H1 (cell line): ENCODE measurements at places on chromosomes 12 and 14. TPM values are rescaled to one million over a fixed set of nuclear protein-coding genes. Genes with fewer than 3 reads are reported as not detected.

Gene TAS2R10
- total RNA-seq, result not detected in 2 replicates

Gene CCDC175
- 0.19 TPM in 1 of 2 replicates, not detected in the other for total RNA-seq

Gene KRT72
- not detected in 2 replicates for total RNA-seq

DNA sequence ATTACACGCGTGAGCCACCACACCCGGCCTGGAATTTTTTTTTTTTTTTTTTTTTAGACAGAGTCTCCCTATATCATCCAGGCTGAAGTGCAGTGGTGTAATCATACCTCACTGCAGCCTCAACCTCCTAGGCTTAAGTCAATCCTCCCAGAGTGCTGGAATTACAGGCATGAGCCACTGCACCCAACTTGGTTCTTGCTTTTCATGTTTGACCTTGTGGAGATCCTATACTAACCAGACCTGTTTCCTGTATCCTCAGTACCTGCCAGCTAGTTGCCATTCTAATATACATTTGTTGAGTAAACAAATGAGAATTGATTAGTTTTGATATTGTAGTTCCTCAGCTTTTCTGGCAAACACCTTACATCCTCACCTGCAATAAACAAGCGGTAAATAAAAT, 3.2 kb upstream of the VSIG10 start:
- no peak for DNase-seq
- H3K4me3 ChIP-seq, result no peak overlapping the region
- H3K4me1 ChIP-seq, result peaks cover 6% of the 10 kb centered on the region; the same call in 1 of the 2 replicates
- no peaks in the 10 kb centered on the region for H3K27me3 ChIP-seq
- no peaks in the 10 kb centered on the region for H3K36me3 ChIP-seq

Gene BCL2L2
- 13.3 and 13.8 TPM in 2 replicates for total RNA-seq

- no peak for DNase-seq
- no peaks in the 10 kb centered on the region for H3K27me3 ChIP-seq
- no peak overlapping the region for H3K4me3 ChIP-seq
- no peak overlapping the region for H3K27ac ChIP-seq
- H3K4me1 ChIP-seq, result no peaks in the 10 kb centered on the region
Measured at GRCh38 chr12:73892201-73892600, 645.4 kb upstream of the ATXN7L3B start.

GRCh38 chr12:34289431-34290380, 267.4 kb downstream of the ALG10 start:
- no peak overlapping the region for H3K27ac ChIP-seq
- no peak overlapping the region for H3K4me3 ChIP-seq
- no peak for DNase-seq
- no peaks in the 10 kb centered on the region for H3K36me3 ChIP-seq
- no peaks in the 10 kb centered on the region for H3K4me1 ChIP-seq

DNA sequence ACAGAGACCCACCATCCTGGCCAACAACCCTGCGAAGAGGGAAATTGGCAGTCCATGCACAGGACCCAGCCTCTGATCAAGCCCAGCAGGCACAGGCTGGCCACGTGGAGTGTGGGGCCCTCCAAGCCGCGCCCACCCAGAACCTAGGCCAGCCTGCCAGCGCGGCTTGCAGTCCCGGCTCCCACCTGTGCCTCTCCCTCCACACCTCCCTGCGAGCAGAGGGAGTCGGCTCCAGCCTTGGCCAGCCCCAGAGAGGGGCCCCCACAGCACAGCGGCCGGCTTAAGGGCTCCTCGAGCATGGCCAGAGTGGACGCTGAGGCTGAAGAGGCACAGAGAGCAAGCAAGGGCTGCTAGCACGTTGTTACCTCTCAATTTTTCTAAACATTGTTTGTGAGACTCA, 373.4 kb downstream of the NELL2 start:
- H3K27ac ChIP-seq, result no peak overlapping the region
- DNase-seq, result no peak
- no peaks in the 10 kb centered on the region for H3K36me3 ChIP-seq
- no peaks in the 10 kb centered on the region for H3K27me3 ChIP-seq
- H3K4me1 ChIP-seq, result no peaks in the 10 kb centered on the region
- no peak overlapping the region for H3K4me3 ChIP-seq

DNA sequence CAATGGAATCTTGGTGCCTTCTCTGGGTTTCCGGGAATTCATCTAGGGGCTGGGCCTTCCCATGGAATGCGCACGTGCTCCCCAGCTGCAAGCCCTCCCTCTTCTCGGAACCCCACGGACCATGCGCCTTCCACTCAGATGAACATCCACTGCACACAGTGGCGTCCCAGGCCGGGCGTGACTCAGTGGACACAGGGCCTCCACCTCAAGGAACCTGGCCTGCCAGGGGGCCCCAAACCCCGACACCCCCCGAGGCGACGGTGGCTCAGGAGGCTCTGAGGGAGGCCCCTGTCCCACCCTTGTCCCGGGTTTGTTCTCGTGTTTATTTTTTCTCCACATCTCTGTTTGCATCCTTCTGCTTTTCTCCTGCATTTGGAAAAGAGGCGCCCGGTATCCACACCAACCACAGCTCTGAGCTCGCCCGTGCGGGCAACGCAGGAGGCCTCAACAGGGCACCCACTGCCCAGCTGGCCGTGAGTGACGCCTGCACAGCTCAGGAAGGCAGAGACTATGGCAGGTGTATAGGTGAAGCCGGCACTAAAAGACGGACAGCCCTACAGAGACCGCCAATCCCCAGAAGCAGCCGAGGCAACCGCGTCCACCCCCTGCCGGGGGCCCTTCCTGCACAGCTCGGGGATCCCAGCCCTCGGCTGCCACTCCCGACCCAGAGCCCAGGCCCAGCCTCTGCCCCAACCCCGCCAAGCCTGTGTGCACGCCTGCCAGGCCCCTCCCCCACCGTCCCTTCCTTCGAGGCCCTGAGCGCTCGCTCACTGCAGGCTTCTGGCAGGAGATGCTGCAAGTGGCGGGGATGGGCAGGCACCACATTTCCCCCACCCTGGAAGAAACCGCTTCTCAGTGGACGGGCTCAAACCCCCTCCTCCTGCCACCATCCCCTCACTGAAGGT, 23.8 kb upstream of the GALNT9 start:
- no peak overlapping the region for H3K27ac ChIP-seq
- peaks cover 20% of the 10 kb centered on the region for H3K27me3 ChIP-seq
- DNase-seq, result no peak
- H3K4me3 ChIP-seq, result no peak overlapping the region
- peaks cover 12% of the 10 kb centered on the region for H3K4me1 ChIP-seq

- H3K27ac ChIP-seq, result no peak overlapping the region
- H3K36me3 ChIP-seq, result no peaks in the 10 kb centered on the region
- DNase-seq, result no peak
- no peaks in the 10 kb centered on the region; the same call in 1 of the 2 replicates for H3K27me3 ChIP-seq
- H3K4me1 ChIP-seq, result no peaks in the 10 kb centered on the region
Measured at GRCh38 chr14:95739356-95739755, 25.4 kb upstream of the TCL1A start.

Gene TMEM52B
- total RNA-seq, result not detected in 2 replicates

GRCh38 chr14:25394791-25395391, 344.9 kb upstream of the STXBP6 start:
- no peaks in the 10 kb centered on the region for H3K4me1 ChIP-seq
- no peak overlapping the region for H3K27ac ChIP-seq
- no peak overlapping the region for H3K4me3 ChIP-seq
- H3K27me3 ChIP-seq, result no peaks in the 10 kb centered on the region

DNA sequence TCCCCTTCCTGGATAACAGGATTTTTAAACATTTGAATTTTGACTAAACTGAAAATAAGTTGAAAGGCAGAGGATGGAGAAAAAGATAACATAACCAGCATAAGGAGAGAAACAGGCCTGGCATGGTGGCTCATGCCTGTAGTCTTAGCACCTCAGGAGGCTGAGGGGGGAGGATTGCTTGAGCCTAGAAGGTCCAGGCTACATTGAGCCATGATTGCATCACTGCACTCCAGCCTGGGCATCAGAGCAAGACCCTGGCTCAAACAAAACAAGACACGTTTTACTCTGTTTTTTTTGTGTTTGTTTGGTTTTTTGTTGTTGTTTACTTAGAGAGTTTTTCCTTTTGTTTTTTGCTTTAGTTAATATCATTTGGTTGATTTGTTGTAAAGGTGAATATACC, 8.7 kb downstream of the AKAP6 start:
- no peaks in the 10 kb centered on the region for H3K36me3 ChIP-seq
- no peak overlapping the region for H3K4me3 ChIP-seq
- H3K27me3 ChIP-seq, result no peaks in the 10 kb centered on the region
- no peak for DNase-seq
- H3K4me1 ChIP-seq, result peaks cover 4% of the 10 kb centered on the region

Gene CELA1
- not detected in 2 replicates for total RNA-seq

DNA sequence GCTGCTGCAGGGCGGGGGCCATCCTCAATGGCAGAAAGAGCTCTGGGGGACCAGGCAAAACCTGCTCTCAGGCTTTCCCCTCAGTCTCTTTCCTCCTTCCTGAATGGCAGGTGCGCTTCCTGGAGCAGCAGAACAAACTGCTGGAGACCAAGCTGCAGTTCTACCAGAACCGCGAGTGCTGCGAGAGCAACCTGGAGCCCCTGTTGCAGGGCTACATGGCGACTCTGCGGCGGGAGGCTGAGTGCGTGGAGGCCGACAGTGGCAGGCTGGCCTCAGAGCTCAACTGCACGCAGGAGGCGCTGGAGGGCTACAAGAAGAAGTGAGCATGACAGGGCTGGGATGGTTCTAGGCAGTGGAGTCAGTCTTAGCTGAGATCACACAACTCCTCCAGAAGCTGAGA, 22.9 kb upstream of the KRT83 start:
- H3K36me3 ChIP-seq, result no peaks in the 10 kb centered on the region
- no peak overlapping the region for H3K4me3 ChIP-seq
- DNase-seq, result no peak
- H3K27me3 ChIP-seq, result no peaks in the 10 kb centered on the region
- H3K4me1 ChIP-seq, result no peaks in the 10 kb centered on the region

GRCh38 chr12:31011746-31012566, 61.7 kb upstream of the DDX11 start:
- no peak for DNase-seq
- H3K4me1 ChIP-seq, result peaks cover 3% of the 10 kb centered on the region; the same call in 1 of the 2 replicates
- no peak overlapping the region for H3K4me3 ChIP-seq
- no peak overlapping the region for H3K27ac ChIP-seq
- no peaks in the 10 kb centered on the region for H3K36me3 ChIP-seq

DNA sequence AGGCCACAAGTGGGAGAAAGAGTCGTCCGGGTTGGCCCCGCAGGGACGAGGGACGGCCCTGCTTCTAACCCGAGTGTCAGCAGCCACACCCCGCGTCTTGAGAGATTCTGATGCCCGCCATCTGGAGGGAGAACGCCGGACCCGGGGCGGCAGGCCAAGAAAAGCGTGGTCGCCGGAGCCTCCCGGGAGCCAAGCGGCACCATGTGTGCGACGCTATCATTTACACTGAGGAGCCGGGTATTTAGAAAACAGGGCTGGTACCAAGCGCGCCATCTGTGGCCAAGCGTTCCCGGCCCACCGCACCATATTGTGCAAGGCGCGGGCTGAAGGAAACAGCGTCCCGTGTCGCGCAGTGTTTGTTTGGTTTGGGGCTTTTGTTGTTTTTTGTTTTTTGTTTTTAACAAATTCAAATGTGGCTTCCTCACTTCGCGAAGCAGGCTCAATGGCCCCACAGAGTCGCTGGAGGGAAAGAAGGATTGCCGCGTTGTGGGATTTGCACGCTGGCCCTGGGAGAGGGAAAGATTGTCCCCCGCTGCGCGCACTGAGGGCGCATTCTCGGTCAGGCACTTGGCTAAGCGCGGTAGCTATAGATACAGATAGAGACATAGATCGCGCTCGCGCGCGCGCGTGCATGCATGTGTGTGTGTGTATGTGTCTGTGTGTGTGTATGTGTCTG, 153.8 kb downstream of the BCL11B start:
- no peaks in the 10 kb centered on the region for H3K27me3 ChIP-seq
- H3K4me1 ChIP-seq, result no peaks in the 10 kb centered on the region
- no peaks in the 10 kb centered on the region for H3K36me3 ChIP-seq
- no peak overlapping the region for H3K27ac ChIP-seq
- H3K4me3 ChIP-seq, result peak overlapping the region; percentile 14; the same call in 1 of the 2 replicates
- DNase-seq, result no peak

Gene PAH
- total RNA-seq, result 8.9 and 9.0 TPM in 2 replicates

DNA sequence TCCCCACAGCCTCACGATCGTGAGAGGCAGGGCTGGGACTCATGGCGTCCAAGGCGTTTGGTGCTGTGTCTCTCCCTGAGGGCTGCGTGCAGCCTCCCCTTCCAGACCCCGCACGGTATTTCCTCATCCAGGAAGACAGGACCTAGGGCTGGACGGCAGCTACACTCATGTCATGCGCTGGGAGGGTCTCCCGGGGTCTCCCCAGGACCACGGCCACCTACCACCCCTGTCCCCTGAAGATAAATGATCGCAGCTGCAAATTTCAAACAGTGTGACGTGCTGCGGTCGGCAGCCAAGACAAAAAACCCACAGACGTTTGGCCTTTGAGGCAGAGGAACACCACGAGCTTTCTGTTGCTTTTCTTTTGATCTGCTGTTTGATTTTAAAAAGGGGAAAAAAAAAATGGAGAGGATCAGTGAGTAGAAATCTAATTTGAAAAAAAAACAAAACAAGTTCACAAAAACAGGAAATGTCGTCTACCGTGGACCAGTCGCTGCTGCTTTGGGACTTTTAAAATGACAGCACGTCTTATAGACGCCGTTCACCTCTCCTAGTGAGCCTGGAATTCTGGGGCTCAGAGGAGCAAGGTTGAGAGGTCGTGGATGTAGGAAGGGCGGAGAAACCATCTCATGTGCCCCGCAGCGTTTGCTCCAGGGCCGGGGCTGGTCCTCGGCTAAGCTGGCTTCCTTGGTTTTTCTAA, 237.6 kb downstream of the SLC41A2 start:
- no peaks in the 10 kb centered on the region for H3K27me3 ChIP-seq
- H3K4me3 ChIP-seq, result no peak overlapping the region
- DNase-seq, result no peak
- no peaks in the 10 kb centered on the region for H3K36me3 ChIP-seq
- H3K27ac ChIP-seq, result peak overlapping the region; percentile 33; the same call in 1 of the 2 replicates

Gene TMEM121
- total RNA-seq, result not detected in 2 replicates

- no peak overlapping the region for H3K27ac ChIP-seq
- H3K27me3 ChIP-seq, result no peaks in the 10 kb centered on the region
- no peak for DNase-seq
- peaks cover 6% of the 10 kb centered on the region; the same call in 1 of the 2 replicates for H3K4me1 ChIP-seq
- H3K36me3 ChIP-seq, result no peaks in the 10 kb centered on the region
Measured at GRCh38 chr12:41903014-41903708, 241.5 kb downstream of the GXYLT1 start.

DNA sequence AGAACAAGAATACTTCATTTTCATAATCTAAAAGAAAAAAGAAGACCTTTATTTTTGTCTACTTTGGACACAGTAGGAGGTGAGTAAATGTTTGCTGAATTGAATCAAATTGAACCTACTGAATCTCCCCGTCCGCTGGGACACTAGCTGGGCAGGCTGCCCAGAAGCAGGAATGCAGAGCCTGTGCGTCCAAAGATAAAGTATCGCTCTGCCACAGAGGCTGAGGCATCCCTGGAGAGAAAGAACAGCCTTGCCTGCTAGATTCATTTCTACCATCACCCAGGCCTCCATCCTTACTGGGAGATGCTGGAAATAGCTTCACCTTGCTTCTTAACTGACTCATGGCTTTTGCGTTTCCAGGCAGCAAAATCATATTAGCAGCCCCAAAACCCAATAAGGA, 64.1 kb upstream of the TSPAN11 start:
- no peak overlapping the region for H3K4me3 ChIP-seq
- no peak overlapping the region for H3K27ac ChIP-seq
- H3K27me3 ChIP-seq, result no peaks in the 10 kb centered on the region
